ENCODE measurements at places on chromosomes 4 and X.
A peak's percentile ranks its signal among the peaks of the same experiment; 100 is the strongest.

DNA sequence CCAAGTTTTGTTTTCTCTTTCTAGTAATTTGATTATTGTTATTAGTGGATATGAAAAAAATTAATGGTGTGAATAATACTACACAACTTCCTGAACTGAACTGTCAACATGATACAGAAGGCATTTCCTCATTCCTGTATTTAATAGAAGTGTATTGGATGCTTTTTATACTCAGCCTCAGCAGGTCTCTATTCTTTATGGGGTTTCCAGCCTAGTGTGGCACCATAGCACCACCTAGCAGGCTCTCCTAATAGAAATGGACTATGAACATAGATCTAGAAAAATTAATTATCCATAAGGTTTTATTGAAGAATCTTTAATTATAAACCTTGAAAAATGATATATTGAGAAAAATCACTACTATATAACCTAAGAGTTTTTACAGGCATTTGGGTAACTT, 52.4 kb downstream of the GLRB start:
- DNase-seq: peak; percentile 9

- DNase-seq: no peak
These were observed 160.7 kb upstream of the CPXCR1 start for GRCh38 chrX:88586317-88586716.

- no peak for DNase-seq
These were observed 72.5 kb downstream of the EVC2 start for GRCh38 chr4:5635826-5636195.

DNA sequence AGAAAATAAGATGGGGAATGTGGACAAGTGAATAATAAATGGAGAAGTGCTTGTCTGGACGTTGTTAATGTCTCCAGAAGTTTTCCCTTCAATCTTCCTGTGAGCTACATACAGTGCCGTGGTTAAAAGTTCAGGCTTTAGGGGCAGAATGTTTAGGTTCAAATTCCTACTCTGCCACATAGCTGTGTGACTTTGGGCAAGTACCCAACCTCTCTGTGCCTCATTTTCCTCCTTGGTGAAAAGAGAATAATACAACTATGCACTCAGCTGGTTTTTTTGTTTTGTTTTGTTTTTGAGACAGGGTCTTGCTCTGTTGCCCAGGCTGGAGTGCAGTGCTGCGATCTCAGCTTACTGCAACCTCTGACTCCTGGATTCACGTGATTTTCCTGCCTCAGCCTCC, 143.5 kb downstream of the CHIC2 start:
- no peak for DNase-seq

DNA sequence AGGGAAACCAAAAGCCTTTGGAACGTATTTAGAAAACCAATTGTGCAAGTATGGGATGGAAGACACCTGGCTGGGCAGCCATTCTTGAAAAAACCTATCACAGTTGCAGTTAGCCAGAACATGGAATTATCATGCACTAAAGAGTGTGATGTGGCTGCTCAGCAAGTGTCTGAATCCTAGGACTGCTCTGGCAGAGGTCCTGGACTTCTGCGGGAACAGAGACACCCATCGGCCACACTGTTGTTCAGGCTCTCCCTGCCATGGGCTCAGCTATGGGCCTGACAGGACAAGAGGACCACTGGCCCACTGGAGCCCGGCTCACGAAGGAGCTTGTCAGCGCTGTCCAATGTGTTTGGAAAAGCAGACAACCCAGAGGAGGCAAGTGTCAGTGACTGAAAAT, 115.7 kb upstream of the GPC4 start:
- no peak for DNase-seq

DNA sequence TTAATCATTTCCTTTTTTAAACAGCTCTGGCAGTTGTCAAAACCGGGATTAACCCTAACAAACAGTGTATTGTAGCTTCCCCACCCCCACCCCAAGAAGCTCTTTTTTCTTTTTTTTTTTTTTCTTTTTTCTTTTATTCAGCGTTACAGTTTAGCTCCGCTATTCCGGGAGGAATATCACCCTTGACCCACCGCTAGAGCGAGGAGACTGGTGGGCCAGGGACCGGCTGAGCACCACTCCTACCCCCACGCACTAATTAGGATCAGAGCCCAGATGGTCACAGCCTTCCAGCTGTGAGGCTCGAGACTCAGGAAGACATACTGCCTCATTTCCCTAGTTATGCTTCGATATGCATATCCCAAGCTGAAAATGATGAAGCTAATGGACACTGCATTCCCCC, 2.0 kb downstream of the PARM1 start:
- DNase-seq: no peak

GRCh38 chr4:83113429-83113786, 1.1 kb downstream of the PLAC8 start:
- no peak for DNase-seq

- no peak for DNase-seq
These were observed 9.7 kb upstream of the CDKN2AIP start for GRCh38 chr4:183434666-183435190.

DNA sequence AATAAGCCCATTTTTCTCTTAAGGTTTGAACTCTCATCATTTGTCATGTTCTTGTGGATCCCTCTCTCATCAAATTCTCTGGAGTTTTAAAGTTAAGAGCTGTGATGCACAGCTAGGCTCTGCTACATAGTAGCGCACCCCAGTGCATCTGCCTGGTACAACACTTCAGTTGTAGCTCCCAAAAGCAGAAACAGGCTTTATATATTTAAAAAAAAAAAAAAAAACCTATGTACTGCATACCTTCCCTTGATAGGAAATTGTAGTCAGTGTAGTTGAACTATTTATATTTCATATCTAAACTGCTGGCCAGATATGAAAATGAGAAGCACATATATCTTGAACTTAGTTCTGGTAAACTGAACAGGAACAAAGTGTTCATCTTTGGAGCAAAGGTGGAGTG, 131.4 kb downstream of the KLHL13 start:
- no peak for DNase-seq

GRCh38 chr4:7598939-7599790, 164.4 kb upstream of the PSAPL1 start:
- DNase-seq: no peak

GRCh38 chr4:170089668-170090351, at the start of gene AADAT:
AADAT (minus strand) TSS chr4:170089956; CDS start chr4:170089690, 266 bp downstream.
- DNase-seq: peak; percentile 82

DNA sequence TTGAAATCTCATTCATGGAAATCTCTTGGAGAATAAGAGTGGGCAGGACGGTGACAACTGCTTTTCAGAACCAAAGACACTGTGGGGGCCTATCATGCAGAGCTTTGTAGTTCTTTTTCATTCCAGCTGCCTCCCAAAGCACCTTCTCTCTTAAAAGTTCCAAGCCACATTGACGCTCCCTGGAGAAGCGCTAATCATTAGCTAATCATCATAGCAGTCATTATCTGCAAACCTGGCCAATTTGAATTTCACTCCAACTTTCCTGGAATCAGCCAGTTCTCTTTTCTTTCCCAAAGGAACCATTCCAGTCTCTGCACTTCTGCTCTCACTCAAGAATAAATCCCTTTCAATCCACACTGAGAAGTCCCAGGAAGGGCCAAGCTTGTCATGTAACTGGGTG, 1144.1 kb upstream of the IGFBP7 start:
- DNase-seq: no peak

- no peak for DNase-seq
These were observed 376.4 kb upstream of the NOCT start for GRCh38 chr4:138639018-138639741.

- no peak for DNase-seq
These were observed 62.4 kb upstream of the PPARGC1A start for GRCh38 chr4:23952258-23952657.

GRCh38 chrX:46459603-46460002, 85.6 kb downstream of the ZNF674 start:
- no peak for DNase-seq

GRCh38 chrX:38548508-38548907, 12.8 kb upstream of the TSPAN7 start:
- DNase-seq: no peak

DNA sequence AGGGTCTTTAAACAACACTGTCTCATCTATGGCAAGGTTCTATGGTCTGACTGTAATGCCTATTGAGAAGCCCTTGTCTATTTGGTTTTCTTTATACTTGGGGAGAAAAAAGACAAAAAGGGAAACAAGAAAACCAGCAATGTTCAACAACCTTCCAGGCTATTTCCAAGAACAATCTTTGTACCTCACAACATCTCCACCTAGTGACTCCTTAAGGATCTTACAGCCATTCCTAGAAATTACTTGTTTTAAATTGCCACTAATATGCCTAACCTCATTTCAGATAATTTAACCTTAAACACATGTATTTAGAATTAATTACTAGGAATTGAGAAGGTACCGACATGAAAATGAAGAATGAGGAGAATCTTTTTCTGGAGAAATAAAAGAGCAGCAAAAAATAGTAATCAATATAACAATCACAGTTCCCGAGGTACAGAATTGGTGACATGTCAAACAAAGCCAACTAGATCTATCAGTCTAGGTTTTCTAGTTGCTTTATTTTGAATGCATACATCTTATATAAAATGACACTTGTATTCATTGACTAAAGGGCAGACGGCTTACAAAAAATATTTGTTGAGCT, 1.6 kb upstream of the RBM46 start:
- DNase-seq: peak; percentile 17

DNA sequence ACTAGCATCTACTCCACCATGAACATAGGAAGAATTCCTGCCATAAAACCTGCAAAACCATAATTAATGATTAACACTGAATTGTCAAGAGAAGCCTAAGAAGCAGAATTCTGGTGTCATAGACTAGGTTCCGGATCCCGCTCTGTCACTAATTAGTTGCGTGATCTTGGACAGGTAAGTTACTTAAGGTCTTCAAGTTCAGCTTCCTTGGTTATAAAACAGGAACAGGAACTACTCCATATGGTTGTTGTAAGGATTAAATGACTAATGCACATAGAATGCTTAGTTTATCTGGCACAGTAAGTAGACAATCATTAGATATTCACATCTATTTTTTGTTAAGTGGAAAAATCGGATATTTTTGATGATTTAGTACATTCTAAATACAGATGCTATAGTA, 14.3 kb downstream of the G3BP2 start:
- DNase-seq: no peak

DNA sequence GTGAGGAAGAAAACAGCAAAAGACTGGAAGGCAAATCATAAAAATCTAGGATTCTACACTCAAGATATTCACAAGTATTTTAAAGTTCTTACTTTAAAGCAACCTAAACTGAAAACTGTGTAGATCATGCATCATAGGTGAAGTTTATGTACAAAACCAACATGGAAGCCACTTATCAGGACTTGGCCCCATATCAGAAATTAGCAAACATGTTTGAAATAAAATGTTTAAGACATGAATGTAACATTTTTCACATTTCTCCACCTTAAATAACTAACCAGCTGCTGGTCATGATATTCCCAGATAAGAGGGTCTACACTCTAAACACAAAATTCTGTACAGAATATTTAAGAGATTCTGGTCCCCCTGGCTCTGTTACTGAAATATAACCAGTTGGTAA, 38.5 kb downstream of the APBB2 start:
- DNase-seq: no peak

- no peak for DNase-seq
These were observed 715.6 kb upstream of the AADAT start for GRCh38 chr4:170805352-170805751.

GRCh38 chr4:26931966-26932365, 71.3 kb downstream of the STIM2 start:
- DNase-seq: no peak

DNA sequence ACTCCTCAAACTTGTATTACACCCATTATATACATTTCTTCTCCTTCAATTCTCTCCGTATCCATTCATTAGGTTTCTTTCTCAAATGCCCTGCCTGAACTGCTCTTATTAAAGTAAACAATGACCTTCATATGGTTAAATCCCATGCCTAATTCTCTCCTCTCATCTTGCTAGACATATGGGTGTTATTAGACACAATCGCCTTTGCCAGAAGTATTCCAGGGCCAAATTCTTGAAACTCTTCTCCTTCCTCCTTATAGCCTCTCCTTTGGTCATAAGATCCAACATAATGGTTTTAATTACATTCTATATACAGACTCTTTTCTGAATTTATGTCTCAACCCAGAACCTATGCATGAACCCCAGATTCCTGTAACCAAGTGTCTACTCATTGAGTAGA, 4.8 kb downstream of the ANXA10 start:
- DNase-seq: no peak

DNA sequence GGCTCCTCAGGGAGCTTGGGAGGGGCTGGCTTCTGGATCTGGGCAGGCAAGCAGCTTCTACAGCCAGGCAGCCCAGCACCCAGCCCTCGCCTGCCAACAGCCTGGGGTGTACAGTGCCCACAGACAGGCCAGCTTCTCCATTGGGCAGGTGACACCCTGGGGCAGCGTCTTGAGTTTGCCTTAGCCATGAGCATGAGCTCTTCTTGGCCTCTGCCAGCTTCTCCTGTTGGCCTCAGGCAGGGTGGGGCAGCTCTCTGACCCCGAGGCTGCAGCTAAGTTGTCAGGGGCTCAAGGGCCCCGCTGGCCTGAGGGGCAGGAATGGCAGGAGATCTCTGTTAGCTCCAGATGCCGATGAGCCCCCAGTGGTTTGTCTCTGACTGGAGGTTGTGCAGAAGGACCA, 7.8 kb upstream of the CNGA2 start:
- no peak for DNase-seq
